Bronchial epithelial cell (primary cell): ENCODE measurements at places on chromosomes 12 and 14. TPM values are rescaled to one million over a fixed set of nuclear protein-coding genes. Genes with fewer than 3 reads are reported as not detected.

Gene PLBD1
- 1.1 and 5.4 TPM in 2 replicates for total RNA-seq

Gene BEGAIN
- total RNA-seq: 0.51 and 1.1 TPM in 2 replicates

Gene SLC38A6
- 16.1 and 22.3 TPM in 2 replicates for total RNA-seq

Gene COX6A1
- total RNA-seq: 659 and 789 TPM in 2 replicates

Gene KLRC1
- total RNA-seq: not detected in 2 replicates

Gene AICDA
- not detected in 2 replicates for total RNA-seq

Gene ENDOU
- 0.38 TPM in 1 of 2 replicates, not detected in the other for total RNA-seq

Gene RNF212B
- not detected in 2 replicates for total RNA-seq
